ENCODE measurements at places on chromosomes 3 and 15.

GRCh38 chr3:129345971-129346370 is 67.3 kb downstream of the HMCES start:
- no peak for DNase-seq

DNA sequence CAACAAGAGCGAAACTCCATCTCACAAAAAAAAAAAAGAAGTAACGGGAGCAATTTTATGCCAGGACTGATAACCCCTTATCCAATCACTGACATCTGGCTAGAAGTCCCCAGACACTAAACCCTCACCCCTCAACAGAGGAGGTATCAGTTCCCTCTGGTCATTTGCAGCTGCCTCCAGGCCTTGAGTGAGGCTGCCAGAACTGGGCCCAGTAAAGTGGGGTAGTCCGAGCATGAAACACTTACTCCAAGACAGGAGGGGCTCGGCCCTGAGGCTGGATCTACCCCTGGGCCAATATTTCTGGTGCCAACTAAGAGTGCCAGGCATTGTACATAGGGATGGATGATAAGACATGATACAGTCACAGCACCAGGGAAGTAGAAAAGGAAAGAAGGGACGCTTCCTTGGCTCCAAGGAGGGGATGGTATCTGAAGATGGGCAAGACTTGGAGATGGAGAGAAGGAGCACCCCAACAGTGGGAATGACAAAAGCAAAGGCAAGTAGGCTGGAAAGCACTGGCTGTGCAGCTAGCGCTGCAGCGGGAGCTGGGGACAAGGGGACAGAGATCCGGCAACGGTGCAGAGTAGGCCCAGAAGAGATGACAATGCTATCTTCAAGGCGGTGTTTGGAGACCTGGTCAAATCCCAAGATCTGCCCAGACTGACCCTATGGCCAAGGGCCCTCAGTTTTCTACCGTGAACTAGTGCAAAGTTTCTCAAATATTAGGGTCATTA is 2.2 kb downstream of the XXYLT1 start:
- no peak for DNase-seq

DNA sequence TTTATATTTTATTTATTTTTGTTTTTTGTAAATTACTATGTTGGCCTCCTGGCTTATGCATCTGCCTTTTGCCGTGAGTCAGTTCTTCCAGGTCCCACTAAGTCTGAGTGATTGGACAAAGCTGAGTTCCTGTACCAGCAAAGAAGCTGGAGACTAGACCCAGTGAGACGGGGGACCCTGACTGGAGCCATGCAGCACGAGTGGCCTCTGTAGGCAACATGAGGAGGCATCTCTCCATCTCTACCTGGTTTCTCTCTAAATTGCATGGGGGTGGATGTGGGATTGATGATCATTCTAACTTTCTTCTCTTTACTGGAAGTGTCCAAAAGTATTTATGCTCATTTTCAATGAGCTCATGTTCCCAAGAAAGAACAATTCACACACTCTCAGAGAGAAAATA is 155.3 kb upstream of the MRPL3 start:
- peak; percentile 28 for DNase-seq

DNA sequence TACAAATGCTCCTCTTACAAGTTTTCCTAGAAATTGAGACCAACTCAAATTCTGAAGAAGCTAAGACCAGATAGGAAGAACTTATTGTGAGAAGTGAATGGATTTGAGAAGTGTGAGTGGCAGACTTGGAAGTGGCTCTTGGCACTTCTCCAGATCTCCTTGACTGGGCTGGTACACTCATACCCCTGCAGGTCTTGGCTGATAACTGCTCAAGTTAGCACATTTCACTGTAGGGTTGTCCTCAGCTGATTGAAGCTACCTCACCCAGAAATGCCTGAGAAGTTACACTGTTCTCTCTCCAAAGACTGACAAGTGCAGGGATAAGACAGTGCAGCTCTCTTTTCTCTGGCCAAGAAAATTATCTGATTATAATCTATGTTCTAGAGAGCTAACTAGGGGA is 16.5 kb upstream of the CLDN1 start:
- no peak for DNase-seq

DNA sequence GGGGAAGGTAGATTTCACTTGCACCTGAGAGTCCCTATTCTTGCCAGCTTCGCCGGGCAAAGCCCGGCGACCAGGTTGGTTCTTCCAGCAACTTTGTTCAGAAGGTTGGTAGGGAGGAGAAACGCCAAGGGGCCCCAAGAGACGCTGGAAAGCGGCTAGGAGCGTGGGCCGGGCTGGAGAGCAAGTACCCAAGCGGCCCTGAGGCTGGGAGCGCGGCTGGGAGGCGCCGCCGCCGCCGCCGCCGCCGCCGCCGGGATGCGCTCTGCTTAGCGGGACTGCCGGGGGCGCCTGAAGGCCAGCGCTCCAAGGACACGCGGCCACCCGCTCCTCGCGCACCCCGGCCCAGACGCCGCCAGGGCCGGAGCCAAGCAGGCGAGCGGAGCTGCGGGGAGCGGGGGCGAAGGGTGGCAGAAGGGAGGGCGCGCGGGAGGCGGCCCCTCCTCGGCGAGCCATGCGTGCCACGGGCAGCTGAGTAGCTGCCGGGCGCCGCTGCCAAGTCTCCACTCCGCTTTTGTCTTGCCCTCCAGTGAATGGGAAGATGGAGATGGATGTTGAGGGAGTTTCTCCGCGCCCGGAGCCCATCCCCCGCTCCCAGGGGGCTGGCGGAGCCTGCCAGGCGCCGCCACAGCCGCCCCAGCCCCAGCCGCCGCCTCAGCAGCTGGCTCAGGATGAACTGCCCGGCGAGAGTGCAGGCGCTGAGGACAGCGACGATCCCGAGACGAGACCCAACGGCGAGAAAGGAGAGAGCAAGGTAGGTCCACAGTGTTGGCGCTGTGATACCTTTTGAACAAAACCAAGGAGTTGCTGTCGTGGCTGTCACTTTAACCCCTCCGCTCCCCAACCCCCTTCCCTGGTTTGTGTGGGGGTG is 227.4 kb upstream of the AZI2 start:
- DNase-seq: peak; percentile 61

DNA sequence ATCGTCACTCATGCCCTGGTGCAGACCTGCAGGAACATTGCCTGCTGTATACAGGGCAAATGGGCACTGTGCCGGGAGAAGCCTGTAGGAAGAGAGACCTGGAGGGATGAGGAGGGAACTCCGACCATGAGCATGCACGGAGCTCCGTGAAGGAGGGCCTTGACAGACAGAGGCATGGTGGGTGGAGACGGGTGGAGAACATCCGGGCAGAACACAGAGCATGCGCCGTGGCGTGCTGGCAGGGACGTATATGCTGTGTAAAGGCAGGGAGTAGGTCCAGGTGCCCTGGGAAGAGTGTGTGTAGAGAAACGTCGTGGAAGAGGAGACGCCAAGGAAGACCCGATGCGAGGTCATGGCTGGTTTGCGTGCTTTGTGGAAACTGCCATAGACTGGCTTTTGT is 133.0 kb upstream of the FAN1 start:
- DNase-seq: no peak

DNA sequence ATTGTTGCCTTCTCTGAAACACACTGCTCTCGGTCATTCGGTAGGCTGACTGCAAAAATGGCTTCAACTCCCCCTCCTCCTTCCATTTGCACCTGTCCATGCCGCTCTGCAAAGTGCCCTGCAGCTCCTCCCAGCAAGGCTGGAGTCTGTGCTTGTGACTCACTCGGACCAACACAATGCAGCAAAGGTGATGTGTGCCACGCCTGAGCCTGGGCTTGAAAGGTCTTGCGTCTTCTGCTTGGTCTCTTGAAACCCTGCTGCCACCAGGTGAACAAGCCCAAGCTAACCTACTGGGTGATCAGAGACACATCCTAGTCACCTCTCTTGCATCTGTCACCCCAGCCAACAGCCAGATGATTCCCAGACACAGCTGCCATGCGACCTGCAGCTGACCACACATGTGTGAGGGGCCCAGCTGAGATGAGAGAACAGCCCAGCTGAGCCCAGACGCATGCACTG is 71.1 kb downstream of the MGLL start:
- no peak for DNase-seq

- peak; percentile 87 for DNase-seq
Measured at GRCh38 chr3:194682694-194683310, 2.9 kb upstream of the FAM43A start.

- no peak for DNase-seq
Measured at GRCh38 chr3:64088408-64089205, 65.3 kb upstream of the PSMD6 start.

DNA sequence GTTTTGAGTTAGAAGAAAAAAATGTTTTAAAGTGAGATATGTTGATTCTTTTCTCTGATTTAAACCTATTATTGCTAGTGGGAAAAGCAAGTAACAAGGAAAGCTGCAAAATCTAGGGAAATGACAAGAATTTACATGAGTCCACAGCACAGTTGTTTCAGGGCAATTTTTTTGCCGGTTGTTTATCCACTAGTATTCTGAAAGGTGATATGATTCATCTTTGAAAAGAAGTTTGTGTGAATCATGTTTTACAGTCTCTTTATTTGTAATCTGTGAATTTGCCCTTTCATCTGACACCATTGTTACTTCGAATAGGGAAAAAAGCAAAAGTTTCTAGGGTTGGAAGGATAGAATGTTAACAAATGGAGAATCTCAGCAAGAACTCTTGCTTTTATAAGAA is 894.7 kb downstream of the OTOL1 start:
- DNase-seq: no peak

DNA sequence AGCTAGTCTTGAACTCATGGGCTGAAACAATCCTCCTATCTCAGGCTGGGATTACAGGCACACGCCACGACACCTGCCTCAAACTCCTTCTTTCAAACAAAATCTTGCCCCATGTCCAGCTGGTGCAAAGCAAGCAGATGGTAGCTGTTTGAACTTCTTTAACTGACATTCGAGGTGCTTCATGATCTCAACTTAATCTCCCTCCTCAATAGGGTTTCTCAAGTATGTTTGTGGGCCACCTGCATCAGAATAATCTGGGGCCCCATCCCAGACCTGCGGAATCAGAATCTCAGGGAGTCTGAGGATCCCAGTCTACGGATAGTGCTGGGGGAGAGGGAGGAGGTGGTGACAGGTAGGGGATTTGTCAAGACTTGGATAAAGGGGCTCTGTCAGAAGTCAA is 20.9 kb upstream of the TRH start:
- DNase-seq: no peak

- DNase-seq: no peak
Measured at GRCh38 chr15:61974759-61975158, 85.5 kb downstream of the VPS13C start.

- DNase-seq: no peak
Measured at GRCh38 chr3:127789051-127789450, 33.3 kb downstream of the MGLL start.

DNA sequence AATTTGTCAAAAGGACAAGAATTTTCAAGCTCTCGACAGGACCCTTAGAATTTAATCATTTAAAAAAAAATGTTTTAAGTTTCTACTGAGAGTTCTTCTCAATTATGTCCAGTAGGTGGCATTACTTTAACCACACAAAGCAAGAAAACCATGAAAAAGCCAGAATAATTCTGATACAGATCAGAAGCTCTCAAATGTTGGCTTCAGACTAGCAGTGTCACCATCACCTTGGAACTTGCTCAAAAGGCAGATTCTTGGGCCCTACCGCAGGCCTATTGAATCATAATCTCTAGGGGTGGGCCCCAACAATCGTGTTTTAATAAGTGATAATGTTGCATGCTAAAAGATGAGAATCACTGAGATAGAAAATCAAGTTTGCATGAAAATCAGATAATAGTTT is 99.5 kb upstream of the KCNMB2 start:
- DNase-seq: peak; percentile 20

- DNase-seq: no peak
Measured at GRCh38 chr15:66713843-66714508, 11.9 kb downstream of the SMAD6 start.

- no peak for DNase-seq
Measured at GRCh38 chr3:183324083-183324482, 71.0 kb downstream of the B3GNT5 start.

- DNase-seq: peak; percentile 16
Measured at GRCh38 chr3:106249159-106249558, 380.3 kb upstream of the CBLB start.
